ENCODE measurements at places on chromosomes 4 and X.

DNA sequence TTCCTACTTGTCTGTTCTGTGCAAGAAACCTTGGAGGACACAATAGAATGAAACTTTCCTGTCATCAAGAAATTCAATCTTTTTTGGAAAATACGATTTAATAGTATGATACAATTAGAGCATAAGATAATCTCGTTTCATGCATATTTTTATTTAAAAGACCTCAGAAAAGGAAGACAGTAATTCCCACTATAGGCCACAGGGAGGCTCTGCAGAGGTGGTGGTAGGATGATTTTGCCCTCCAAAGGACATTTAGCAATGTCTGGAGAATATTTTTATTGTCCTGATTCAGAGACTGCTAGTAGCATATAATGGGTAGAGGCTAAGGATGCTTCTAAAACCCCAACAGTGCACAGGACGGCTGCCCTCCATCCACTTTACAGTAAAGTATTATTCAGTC, 68.7 kb downstream of the PAK3 start:
- DNase-seq: no peak

DNA sequence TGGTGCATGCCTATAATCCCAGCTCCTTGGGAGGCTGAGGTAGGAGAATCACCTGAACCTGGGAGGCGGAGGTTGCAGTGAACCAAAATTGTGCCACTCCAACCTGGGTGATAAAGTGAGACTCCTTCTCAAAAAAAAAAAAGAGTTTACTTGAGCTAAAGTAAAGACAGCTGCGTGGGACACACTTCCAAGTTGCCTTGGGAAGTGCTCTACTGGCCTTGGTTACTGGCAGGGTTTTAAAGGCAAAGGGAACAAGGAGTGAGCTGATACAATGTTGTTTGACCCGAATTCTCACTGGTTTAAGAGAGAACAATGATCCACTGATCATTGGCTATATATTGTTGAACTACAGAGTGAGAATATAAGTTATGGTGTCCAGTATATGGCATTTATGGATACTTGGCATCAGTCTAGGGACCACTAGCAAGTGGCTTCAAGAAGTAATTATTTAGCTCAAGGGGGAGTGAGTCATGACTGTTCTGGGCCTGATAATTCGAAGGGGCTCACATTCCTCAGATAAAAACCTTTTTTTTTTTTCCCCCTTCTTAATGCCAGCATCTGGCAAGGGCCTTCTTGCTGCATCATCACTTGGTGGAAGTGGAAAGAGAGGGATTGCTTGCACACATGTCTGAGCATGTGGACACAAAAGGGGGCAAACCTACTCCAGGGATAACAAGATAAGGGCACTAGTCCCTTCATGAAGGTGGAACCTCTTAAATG, 32.3 kb downstream of the GRK4 start:
- no peak for DNase-seq

GRCh38 chr4:123593655-123594054, 197.1 kb downstream of the SPRY1 start:
- DNase-seq: no peak

GRCh38 chrX:148620023-148620422, 119.6 kb downstream of the AFF2 start:
- DNase-seq: no peak

- no peak for DNase-seq
Measured at GRCh38 chr4:30716681-30717207, 3.4 kb upstream of the PCDH7 start.

GRCh38 chrX:6826856-6827255, 291.9 kb upstream of the VCX3A start:
- no peak for DNase-seq

- no peak for DNase-seq
Measured at GRCh38 chr4:15331930-15332329, 95.9 kb upstream of the C1QTNF7 start.

DNA sequence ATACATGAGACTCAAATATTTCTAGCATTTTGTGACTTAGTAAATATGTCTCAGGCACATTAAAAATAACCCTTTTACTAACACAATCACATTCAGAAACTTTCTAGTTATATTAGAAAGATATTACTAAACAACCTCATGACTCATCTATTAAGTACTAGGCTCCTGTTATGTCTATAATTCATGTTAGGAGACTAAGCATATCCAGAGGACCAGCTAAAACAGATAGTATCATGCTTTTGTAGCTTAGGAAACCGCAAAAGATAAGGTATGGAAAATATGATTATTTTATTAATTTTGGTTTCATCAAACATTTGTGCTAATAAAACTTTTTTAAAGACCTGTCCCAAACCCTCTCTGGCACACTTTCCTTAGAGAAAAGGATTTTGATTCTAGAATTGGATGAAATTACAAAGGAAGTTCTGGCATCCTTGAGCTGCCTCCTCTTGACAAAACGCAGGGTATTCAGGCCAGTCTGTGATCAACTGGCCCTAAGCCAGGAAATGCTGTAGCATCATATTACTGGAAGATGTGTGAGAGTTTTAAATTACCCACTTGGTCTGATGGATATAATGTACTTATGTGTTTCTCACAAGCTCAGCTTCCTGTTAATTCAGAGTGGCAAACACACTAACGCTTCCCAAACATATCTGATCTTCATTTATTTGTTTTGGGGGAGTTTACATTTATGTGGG, 60.4 kb downstream of the NRK start:
- no peak for DNase-seq

- no peak for DNase-seq
Measured at GRCh38 chrX:53085661-53086229, 3.6 kb downstream of the TSPYL2 start.

- no peak for DNase-seq
Measured at GRCh38 chr4:179601671-179602070, 2159.4 kb upstream of the AGA start.

DNA sequence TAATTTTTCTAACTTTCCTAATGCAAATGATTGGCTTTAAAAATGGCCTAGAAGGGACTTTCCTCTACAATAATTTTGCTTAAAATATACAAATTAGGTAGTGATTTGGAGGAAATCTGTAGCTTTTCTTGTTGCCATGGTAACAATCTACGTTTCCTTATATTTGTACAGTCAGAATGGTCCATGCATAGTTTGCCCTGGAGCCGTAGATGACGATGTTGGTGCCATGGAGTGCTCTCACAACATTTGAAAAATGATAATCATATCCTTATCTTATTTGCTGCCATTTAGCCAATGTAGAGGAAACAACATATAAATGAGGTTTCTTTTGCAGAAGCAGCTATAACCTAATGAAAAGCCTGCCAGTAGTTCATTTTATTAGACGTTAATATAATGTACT, 89.0 kb upstream of the NMU start:
- no peak for DNase-seq

- DNase-seq: no peak
Measured at GRCh38 chrX:44506678-44507077, 36.0 kb downstream of the FUNDC1 start.

- no peak for DNase-seq
Measured at GRCh38 chr4:128449251-128449650, 161.6 kb upstream of the PGRMC2 start.

- DNase-seq: no peak
Measured at GRCh38 chr4:83248486-83248885, 36.1 kb downstream of the COQ2 start.

DNA sequence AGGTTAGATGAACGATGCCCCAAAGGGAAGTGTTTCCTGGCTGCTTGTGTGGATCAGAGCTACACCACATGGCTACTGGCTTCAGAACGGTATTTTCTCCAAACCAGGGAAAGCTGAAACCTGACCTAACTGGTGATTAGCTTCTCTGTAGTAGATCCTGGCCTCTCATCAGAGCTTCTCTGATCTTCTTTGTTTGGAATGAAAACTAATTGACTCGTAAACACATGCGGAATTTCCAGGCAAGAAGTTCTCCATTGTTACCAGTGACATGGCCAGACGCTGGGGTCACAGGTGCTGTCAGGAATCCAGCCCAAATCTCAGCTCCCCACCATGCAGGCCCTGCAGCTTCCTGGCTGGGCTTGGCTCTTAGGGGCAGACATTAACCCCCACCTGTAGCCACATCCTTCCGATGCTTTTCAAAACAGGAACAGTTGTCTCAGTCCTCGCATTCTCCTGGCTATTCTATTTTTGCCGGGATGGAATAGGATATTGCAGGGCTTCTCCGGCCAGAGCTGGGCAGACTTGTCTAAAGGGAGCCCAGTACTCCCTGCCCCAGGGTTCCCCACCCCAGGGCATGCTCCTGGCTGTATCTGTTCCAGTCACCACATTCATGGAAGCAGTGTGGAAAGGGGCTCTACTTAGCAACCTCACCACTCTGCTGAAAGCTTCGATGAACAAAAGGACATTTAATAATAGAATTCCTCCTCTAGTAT, 305.4 kb upstream of the F9 start:
- no peak for DNase-seq
